ENCODE measurements at places on chromosomes 16 and 17.

GRCh38 chr16:24771779-24772157, 42.3 kb downstream of the TNRC6A start:
- DNase-seq = no peak

DNA sequence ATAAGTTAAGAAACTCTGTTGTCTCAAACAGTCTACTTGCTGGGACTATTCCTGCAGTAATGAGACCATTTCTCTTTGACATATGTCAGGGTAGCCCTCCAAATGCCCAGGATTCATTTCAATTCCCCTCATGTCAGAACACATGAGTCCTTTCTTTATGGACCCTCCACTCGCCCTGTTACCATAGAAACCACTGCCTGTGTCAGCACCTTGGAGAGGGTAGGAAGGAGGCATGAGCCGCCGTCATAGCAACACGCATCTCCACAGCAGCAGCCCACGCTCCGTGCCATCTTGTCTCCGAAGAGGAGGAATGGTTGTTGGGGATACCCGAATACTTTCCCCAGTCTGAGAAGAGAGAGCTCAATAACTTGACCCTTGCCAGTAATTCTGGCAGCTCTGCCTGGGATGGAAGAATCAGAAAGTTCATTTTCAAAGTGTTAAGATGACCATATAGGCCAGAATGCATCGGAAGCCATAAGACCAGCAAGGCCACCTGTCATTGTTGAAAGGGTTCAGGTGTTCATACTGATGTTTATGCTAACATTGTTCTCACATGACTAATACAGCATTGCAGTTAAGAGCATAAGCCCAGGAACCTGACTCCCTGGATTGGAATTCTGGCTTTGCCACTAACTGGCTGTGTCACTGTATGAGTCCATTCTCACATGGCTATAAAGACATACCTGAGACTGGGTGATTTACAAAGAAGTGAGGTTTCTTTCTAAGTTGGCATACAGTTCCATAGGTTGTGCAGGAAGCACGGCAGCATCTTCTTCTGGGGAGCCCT, 141.3 kb downstream of the ABCC12 start:
- no peak for DNase-seq

DNA sequence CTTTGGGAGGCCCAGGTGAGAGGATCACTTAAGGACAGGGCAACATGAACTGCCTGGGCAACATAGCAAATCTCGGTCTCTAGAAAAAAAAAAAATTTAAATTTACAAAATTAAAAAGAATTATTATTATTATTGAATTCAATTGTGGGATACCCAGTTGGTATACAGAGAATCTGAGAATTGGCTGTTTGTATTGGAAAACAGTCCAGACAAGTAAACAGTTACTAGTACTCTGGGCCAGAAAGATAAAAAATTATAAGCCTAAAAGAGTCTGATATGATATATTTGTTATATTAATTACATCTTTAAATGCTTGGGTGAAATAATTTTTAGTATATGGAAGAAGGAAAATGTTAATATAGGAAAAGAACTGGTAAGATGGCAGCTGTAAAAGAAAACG, 15.0 kb downstream of the CCDC47 start:
- DNase-seq = no peak

GRCh38 chr16:79312502-79312901, 288.0 kb downstream of the MAF start:
- no peak for DNase-seq

DNA sequence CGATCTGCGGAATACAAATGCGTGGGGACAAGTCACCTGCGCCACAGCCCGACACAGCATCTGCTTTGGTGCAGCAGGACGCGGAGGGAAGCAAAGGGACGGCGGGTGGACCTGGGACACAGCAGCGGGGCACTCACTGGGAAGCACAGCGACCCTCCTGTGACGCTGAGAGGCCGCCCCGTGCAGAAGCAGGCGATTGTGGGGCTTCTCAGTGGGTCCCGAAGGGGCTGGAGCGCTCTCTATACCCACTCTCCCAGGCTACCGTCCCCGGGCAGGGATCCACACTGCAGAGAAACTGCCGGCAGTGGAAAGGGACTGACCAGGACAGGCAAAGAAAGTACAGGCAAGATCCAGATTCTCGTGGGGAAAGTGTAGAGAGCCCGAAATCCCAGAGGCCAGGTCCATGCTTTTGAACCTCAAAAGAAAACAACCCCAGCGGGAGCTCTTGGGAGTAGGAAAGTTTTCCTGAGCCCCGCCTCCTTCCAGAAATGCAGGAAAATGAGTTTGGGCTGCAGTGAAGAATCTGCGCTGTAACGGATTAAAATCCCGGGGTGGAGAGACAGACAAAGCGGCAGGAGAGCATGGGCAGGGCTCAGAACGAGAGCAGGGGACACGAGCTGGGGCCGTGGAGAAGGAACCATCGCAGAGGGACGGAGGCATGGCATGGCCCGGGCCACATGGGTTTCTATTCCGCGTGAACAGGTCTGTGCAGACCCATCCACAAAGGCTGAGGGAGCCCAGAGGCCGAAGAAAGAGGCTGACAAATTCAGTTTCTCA, 12.7 kb downstream of the COX4I1 start:
- DNase-seq = no peak

DNA sequence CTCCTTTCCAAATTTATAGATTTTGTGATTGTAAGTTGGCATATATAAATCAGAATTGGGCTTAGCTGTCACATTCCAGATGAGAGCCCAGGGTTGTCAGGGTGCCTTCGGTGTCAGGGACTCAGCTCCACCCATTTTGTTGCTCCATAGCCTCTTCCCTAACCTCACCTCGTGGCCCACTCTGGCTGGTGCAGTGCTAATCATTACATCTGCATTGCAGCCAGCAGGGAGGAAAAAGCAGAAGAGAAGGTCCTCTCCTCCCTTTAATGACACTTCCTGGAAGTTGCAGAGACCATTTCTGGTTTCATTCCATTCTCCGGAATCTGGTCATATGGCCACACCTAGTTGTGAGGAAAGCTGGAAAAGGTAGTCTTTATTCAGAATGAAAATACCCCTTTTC, 113.3 kb downstream of the CCT6B start:
- no peak for DNase-seq

DNA sequence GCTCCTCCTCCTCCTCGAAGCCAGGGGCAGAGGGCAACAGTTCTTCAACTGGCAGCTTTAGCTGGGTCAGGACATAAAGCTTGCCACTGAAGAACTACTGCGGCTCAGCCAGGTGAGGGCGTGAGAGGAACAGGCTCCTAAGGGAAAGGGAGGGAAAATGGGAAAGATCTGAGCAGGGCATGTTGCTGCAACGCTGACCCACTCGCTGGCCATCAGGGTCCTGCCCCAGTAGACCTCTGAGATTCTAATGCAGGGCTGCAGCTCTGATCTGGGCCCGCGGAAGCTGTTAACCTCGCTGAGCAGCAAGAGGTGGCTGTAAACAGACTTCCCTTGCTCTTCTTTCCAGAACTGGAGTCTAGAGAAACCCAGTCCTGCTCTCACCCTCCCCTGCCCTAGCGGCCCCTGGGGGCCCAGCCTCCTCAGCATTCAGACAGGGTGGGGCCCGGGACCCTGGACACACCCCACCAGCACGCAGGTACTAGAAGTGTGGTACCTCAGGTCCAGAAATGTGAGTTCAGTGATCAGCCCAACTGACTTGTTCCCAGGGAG, 3.8 kb upstream of the TLCD2 start:
- DNase-seq = no peak

GRCh38 chr17:16440901-16441629, 25.7 kb downstream of the TRPV2 start:
- no peak for DNase-seq

DNA sequence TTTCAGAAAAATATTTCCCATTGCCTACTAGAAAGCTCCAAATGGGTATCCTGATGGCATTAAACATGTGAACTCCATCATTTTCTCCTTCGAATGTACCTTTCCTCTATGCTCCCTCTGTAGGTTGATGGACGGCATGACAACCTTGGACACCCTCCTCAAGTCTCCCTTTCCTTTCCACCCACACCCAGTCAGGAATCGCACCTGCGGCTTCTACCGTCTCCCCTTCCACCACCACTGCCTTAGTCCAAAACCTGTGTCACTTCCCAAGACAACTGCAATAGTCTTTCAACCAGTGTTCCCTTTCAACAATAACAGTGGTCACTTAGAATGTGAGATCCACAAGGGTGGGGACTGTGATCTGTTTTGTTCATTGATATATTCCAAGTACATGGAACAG, 233.1 kb upstream of the AXIN2 start:
- no peak for DNase-seq

DNA sequence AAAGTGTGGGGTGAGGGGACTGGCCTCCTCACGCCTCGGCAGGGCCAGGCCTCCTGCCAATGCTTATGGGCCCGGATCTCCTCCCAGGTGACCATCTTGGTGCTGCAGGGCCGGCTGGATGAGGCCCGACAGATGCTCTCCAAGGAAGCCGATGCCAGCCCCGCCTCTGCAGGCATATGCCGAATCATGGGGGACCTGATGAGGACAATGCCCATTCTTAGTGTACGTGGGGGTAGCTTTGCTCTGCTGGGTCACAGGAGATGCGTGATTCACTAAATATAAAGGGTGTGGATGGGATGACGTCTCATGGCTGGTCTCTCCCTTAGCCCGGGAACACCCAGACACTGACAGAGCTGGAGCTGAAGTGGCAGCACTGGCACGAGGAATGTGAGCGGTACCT, 19.5 kb downstream of the NUP85 start:
- DNase-seq = no peak

DNA sequence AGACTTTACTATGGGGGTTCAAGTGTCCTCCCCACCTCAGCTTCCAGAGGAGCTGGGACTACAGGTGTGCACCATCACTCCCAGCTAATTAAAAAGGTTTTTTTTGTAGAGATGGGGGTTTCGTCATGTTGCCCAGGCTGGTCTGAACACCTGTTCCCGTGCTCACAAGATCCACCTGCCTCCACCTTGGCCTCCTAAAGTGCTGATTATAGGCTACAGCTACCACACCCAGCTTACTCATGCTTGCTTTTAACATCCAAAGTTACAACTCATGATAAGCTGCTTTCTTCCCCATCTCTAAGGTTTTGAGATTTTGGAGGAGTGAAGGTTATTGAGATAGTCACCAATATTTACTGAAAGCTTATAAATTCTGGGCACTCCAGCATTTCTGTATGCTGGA, 2.6 kb downstream of the NUP88 start:
- DNase-seq = no peak

GRCh38 chr16:1257561-1258224, 1.8 kb downstream of the TPSD1 start:
- DNase-seq = no peak

GRCh38 chr16:27414788-27415431, 12.9 kb downstream of the IL21R start:
- DNase-seq = no peak

DNA sequence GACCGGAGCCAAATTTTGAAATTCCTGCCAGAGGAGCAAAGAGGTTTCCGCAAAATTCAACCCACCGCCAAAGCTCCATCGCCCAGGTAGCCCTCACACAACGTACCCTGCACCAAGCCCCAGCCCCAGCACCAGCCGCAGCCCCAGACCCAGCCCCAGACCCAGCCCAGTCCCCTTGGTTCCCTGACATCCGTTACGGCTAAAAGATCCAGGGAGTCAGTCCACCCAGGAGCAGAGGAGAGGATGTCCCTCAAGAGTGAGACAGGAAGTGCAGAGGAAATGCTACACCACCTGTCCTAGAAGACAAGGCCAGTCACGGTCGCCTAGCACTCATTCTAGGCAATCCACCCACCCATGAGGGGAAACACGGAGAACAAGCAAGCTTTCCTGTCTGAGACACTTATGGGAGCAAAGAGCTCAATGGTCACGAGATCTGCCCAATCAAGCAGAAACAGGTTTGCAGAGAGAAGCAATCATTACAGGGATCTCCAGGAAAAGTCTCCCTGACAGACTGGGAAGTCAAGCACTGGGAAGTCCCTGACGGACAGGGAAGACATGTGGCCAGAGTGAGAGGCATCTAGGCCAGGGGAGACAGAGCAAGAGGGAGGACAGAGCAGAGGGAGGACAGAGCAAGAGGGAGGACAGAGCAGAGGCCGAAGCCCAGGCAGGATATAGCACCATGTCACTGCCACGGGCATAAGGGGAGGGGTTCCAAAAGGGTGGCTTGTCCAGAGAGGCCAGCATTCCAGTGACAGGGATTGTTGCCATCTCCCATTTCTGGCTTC, 15.0 kb upstream of the KCNJ18 start:
- DNase-seq = no peak

DNA sequence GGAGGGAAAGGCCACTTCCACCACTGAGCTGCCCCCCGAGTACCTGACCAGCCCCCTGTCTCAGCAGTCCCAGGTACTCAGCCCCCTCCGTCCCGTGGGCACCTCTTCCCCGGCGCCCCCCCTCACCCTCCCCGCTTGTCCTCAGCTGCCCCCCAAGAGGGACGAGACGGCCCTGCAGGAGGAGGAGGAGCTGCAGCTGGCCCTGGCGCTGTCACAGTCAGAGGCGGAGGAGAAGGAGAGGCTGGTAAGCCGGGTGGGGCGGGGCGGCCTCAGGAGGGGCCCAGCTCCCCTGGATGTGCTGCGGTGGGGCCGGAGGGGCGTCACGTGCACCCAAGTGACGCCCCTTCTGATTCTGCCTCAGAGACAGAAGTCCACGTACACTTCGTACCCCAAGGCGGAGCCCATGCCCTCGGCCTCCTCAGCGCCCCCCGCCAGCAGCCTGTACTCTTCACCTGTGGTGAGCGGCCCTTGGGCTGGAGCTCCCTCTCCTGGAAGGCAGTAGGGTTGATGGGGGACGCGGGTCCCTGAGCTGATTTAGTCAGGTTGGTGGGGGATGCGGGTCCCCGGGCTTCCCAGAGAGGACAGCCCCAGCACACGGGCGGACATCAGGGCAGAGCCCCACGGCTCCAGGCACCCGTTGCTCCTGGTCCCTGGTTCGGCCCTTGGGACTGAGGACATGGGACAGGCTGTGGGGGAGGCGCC, 9.5 kb upstream of the MRPL12 start:
- DNase-seq = no peak

- no peak for DNase-seq
These were observed 20.9 kb downstream of the MRC2 start for GRCh38 chr17:62648251-62648955.

- no peak for DNase-seq
These were observed 51.6 kb downstream of the TEX14 start for GRCh38 chr17:58640202-58640601.

GRCh38 chr16:50422926-50423325, 54.1 kb upstream of the BRD7 start:
- DNase-seq = no peak

GRCh38 chr17:47952171-47953021, 5.3 kb downstream of the PRR15L start:
- DNase-seq = no peak

DNA sequence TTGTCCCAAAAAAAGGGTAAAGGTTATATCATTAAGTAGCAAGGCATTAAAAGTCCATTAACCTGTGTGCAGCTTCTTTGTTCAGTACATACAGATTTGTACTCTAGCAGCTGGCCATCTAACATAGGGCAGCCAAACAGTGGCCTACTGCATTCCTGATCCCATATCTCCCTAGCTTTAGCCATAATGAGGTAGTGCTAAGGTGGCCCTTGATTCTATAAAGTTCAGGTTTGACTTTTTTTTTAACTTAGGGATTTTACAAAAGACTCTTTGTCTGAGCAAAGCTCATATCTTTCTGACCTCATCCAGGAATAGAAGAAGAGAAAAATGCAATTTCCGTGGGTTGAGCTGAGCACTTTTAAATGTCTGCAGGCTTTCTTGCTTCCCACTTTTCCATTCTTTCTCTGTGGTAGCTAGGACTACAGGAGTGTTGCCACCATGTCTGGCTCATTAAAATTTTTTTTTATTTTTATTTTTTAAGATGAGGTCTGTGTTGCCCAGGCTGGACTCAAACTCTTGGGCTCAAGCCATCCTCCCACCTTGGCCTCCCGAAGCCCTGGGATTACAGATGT, 19.5 kb upstream of the CDC6 start:
- no peak for DNase-seq

Measured in right lung (tissue), 10 donors.